ENCODE measurements at places on chromosomes 13 and 19.

DNA sequence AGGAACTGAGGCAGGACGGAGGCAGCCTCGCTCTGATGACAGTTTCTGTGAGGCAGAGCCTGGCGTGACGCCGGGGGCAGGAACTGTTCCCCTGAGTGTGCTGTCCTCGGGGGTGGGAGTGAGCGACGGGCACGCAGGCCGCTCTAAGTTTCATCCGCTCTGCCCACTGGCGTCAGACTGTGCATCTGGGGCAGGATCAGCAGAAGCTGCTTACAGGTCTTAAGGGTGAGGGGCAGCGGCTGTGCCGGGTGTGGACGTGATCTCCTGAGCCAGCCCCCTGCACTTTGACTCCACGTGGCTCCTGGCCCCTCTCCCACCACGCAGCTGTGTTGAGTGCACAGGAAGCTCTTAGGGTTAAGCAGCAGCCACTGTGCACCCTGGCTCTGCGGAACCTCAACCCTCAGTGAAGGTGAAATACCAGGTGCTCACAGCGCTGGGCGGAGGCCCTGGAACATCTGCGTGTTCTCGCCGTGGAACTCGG lies 1.5 kb downstream of the GRK1 start:
- no peak for DNase-seq

- DNase-seq = no peak
These were observed 10.4 kb downstream of the GPR42 start for GRCh38 chr19:35381318-35381717.

GRCh38 chr13:99320693-99321481 lies 13.7 kb upstream of the GPR183 start:
- DNase-seq = peak; percentile 80

GRCh38 chr19:33797802-33798671 lies 1.4 kb downstream of the KCTD15 start:
- no peak for DNase-seq
